ENCODE measurements at places on chromosomes 11 and 22.

GRCh38 chr11:31768749-31769640 is 42.1 kb downstream of the PAX6 start:
- DNase-seq, result no peak

DNA sequence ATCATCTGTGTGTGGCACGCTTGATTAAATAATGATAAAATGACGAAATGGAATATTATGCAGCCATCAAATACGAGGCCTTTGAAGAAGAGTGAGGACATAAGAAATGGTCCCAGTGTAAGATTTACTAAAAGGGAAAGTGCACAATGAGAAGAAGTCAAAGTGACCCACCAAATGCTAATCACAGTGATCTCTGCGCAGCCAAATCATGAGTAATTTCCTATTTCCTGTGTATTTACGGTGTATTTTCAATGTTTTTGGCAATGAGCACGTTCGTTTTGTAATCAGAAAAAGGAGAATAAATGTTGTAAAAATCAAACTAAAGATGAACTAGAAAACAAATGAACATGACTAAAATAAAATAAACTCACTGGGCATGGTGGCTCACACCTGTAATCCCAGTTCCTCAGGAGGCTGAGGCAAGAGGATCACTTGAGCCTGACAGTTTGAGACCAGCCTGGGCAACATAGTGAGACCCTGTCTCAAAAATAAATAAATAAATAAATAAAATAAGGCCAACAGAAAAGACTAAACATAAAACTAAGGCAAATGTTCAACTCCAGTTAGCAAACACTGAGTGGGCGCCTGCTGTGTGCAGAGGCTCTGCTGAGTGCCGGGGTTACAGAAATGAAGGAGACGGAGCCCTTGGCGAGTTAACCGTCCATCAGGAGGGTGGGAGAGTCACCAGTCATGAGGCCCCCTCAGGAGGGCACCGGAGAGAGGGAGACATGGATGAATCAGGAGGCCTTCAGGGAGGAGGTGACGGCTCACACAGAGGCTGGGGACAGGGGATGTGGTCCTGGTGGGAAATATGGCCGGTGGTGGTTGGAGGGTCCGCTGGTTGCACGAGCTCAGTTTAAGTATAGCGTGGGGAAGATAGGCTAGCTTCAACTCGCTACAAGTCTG is 26.0 kb upstream of the CBX7 start:
- peak; percentile 73 for DNase-seq

GRCh38 chr11:76854709-76855108 is 6.0 kb upstream of the ACER3 start:
- no peak for DNase-seq

GRCh38 chr11:130209128-130209932 is 49.7 kb downstream of the ST14 start:
- no peak for DNase-seq

DNA sequence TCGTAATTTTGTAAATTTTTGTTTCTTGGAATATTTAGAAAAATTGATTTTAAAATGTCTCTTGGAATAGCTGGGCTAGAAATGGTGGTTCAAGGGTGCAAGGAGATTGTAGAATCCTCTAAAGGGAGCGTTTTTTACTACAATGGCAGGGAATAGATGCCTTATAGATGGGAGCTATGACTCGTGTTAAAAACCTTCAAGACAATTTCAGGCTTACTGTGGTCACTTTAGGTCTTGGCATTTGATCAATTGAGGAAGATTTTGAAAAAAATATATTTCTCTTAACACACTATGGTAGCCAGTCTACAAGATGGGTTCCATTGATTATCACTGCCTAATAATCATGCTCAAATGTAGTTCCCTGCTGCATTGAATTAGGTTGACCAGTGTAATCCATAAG is 25.0 kb downstream of the METTL15 start:
- peak; percentile 36 for DNase-seq

DNA sequence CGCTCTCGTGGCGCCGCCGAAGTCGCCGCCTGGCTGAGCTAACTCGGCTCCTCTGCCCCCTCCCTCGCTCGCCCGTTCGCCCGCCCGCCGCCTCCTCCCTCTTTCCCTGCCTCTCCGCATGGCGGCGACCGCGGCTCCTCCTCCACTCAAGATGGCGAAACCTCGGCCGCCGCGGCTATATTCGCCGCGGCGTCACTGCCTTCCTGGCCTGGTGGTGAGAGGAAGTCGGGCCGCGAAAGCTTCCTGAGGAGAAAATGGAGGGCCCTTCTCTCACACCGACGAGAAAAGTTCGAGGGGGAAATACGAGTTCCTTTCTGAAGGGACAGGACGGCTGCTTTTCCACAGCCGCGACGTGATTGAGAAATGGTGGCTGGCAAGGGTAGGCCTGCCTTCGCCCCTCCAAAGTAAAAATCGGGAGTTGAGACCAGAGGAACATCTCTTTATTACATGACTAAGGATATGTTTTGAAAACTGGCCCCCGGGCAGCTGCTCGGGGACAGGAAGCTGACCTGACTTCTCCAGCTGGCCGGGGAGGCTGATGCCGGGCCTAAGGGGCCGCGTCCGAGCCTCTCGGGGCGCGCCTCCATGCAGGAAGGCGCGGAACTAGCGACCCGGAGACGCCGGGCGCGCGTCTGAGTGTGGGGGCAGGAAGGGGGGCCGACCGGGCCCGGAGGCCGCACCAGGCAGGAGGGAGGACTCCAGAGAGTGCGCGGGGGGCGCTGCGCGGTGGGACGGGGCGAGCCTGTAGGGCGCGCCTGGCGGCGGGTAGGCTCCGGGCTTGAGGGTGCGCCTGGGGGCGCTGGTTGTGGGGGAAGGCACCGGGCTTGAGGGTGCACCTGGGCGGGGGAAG is at the start of gene DDX6:
DDX6 (minus strand) TSS at position 54 of the 850 bp plus-strand sequence. CDS start 4,913 bp downstream, outside the sequence.
- peak; percentile 80 for DNase-seq

- DNase-seq, result no peak
Observed at GRCh38 chr11:71204748-71205664, 47.4 kb downstream of the SHANK2 start.

DNA sequence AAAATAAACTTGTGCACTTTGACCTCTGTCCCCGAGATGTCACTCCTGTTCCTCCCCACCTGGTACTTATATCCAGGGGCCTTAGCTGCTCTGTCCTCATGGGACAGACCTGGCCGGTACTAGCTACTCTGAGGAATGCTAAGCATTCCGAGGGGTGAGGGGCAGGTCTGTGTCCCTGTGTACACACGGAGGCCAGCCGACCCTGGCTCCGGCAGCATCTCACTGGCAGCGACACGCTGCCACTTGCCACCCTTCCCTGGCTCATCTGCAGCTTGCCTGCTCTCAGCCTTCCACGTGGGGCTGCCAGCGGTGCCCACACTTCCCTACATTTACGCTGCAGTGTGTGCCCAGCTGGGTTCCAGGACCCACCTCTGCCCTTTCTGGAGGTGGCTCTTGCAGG is 21.6 kb upstream of the TEF start:
- no peak for DNase-seq

DNA sequence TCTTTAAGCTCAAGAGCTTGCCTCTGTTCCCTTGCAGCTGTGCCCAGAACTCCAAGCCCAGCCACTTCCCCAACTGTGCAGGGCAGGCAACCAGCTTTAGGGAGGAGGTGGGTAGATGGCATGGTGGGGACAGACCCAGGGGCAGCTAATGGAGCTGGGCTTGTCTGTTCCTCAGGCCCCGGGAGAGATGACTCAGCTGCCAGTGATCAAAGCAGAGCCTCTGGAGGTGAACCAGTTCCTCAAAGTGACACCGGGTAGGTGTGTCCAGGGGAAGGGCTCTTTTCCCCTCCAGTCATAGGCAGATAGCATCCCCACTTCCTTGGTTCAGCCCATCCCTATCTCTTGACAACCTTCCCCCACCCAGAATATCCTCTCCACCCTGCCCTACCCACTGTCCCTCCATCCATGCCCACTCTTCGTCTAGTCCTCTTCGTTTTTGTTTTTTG is 32.4 kb downstream of the CREB3L1 start:
- DNase-seq, result no peak

- no peak for DNase-seq
Observed at GRCh38 chr11:115085461-115086210, 407.3 kb downstream of the NXPE2 start.

DNA sequence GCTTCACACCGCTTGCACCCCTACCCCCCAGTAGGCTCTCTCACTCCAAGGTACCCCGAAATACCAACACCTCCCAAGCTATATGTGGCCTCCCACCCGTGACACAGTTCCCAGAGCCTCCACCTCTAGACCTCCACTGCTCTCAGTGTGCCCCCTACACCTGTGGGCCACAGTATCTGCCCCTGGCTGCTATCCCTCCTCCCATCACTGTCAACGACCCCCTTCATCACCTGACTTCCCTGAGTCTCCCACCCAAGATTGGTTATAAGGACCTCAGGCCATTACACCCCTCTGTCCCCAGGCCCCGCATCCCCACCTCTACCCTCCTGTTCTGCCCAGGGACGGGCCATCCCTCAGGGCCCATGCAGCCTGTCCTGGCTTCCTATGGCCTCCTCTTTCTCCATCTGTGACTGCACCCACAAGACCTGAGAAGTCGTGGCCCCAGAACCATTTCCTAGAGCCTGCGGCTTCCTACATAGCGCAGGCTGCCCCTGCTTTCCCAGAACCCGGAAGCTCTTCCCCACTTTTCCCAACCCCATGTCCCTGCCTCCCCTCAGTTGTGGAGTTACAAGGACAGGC is 734 bp downstream of the ACR start:
- DNase-seq, result no peak

DNA sequence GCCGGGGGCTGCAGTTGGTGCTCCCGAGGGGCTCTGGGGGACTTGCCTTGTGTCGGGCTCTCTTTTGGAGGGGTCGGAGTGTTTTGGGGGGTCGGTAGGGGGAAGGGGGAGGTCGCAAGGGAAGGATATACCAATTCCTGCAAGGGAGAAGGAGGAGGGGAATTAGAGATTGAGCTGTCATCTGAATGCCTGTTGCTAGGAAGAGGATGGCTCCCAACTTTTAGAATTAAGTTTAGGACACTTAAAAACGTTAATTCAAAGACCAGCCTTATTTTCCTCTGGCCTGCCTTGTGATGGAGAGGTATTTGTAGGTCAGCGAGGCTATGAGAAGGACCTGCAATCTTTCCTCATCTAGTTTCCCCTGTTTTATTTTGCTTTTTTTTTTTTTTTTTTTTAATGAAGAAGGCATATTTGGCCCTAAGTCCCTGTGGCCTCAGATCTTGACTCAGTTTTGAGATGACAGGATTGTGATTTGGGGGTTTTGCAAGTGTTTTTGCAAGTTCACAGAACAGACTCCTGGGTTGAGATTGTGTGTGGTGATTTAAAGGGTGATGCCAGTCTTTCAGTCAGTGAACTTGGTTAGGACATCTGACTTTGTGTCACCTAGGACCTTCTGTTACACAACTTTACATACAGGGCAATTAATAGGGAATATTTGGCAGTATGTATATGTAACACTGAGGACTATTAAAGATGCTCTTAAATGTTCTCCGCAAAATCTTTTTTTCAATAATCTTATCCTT is 672 bp downstream of the TMEM135 start:
- no peak for DNase-seq

- no peak for DNase-seq
Observed at GRCh38 chr11:67372321-67372992, 941 bp downstream of the CLCF1 start.

GRCh38 chr11:77438487-77438886 is 35.4 kb downstream of the PAK1 start:
- no peak for DNase-seq

DNA sequence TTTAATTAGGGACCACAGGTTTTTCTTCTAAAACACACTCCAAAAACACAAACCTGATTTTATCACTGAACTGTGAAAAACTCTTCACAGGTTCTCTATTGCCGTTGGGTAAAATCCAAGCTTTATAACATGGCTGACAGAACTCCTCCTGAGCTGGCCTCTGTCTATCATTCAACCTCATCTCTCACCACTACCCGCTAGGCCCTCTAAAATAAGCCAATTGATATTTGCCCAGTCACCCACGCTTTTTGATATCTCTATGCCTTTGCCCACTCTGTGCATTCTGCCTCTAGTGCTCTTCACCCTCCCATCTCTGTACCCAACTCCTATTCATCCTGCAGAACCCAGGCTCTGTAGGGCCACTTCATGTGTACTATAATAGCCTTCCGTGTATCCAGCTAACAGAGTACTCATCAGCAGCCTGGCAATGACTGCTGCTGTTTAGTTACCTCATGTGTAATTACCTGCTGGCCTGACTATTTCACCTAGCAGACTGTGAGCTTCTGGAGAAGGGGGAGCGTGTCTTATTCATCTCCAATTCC is 1.1 kb upstream of the CNGA4 start:
- no peak for DNase-seq

GRCh38 chr11:71204294-71204693 is 48.1 kb downstream of the SHANK2 start:
- no peak for DNase-seq

DNA sequence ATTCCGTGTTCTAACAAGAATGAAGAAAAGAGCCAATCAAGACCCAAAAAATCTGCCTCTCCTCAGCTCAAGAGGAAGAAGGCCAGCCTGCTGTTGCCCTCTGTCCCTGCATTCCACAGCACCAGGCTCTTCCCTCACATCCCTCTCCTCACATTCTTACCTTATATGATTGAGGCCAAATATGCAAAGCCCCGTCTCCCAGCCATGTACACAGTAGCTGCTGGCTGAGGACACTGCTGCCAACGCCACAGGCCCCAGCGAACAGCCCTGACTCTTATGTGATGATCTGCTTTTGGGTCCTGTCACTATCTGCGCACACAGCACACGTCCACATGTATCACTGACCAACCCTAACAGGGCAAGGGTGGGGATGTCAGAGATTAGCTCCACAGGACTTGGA is 60.2 kb downstream of the MICAL3 start:
- DNase-seq, result no peak

DNA sequence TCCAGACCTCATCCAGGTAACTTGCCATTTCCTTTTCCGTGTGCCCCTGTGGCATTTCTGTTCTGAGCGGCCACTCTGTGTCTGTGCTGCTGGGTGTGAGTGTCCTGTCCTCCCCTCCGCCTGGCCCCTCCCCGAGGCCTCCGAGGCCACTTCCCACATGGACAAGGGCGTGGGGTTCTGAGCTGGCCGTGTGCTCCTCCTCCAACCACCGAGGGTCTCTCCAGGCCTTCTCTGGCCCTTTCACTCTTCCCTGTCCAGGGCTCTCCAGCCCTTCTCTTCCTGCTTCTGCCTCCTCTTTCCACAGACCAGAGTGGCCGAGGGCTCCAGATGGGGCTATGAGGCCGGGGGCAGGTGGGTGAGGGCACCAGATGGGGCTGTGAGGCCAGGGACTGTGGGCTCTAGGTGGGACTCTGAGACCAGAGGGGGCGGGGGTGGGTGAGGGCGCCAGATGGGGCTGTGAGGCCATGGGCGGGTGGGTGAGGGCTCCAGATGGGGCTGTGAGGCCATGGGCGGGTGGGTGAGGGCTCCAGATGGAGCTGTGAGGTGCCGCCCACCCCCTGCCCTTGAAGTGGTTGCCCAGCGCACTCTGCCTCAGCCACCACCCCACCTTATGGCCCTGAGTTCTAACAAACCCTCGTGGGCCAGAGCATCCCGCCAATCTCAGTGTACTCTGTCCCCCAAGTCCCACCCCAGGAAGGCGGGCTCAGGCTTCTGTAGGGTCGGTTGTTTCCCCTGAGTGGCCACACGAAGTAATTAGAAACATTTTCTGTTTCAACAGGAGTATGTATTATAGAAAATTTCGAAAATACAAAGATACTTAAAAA is 24.1 kb downstream of the PTDSS2 start:
- DNase-seq, result no peak
